Epithelial cell of prostate (primary cell): ENCODE measurements at places on chromosomes 12 and 14.

DNA sequence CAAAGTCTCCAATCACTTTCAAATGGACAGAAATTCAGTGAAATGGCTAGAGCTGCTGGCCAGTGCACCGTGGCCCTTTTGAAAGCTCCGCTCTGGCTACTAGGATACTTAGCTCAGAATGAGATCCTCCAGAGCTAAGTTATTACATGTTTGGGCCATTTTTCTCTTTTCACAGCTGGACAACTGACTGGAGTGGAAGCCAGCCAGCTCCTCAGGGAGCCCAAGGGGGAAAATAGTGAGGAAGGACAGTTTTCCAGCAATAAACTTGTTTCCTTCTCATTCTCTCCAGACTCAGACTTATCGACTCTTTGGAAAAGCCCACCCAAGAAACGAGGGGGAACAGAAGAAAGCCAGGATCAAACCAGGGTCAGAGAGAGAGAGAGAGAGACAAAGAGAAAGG lies 266.0 kb downstream of the KSR2 start:
- no peak for DNase-seq

- no peak for DNase-seq
These were observed 2.1 kb upstream of the PDZRN4 start for GRCh38 chr12:41186026-41186425.

- DNase-seq: no peak
These were observed 102.7 kb downstream of the ST8SIA1 start for GRCh38 chr12:22231836-22232235.

- DNase-seq: no peak
These were observed 131.9 kb downstream of the SMOC1 start for GRCh38 chr14:70011098-70011497.

GRCh38 chr14:99420711-99421110 lies 59.9 kb downstream of the SETD3 start:
- DNase-seq: no peak

GRCh38 chr12:132560614-132561426 lies 49.6 kb downstream of the LRCOL1 start:
- DNase-seq: no peak
